ENCODE measurements at places on chromosomes 13 and 19. TPM values are rescaled to one million over a fixed set of nuclear protein-coding genes. Genes with fewer than 3 reads are reported as not detected.
A peak's percentile ranks its signal among the peaks of the same experiment; 100 is the strongest.

GRCh38 chr13:28583651-28584091, 75.3 kb upstream of the POMP start:
- no peaks in the 10 kb centered on the region for H3K27me3 ChIP-seq
- H3K4me3 ChIP-seq, result no peak overlapping the region
- H3K4me1 ChIP-seq, result peaks cover 18% of the 10 kb centered on the region

Gene STRN4
- total RNA-seq, result 52.5 TPM

Gene DCT
- not detected for total RNA-seq

DNA sequence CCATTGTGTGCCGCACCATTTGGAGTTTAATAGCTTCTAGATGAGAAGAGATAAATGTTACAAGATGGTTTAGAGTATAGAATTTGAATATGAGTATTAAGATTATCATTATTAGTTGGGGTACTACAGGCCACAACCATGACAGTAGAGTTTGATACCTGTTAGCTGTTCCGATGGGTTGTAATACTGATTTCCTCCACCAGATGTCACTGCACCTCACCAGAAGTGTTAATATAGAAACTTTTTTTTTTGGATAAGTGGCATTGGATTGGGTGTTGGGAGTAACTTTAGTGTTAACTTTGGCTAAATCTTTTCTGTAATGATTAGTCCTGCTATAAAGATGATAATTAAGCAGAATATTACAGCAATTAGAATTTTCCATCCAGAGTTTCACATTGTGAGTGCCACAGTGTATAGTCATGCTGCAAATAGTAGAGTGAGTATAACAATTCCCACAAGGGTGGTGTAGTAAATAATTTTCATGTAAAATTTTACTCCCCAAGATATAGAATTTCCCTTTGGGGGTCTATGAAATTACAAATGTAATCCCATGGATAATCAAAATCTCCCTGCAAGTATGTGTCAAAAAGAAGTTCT, 56.3 kb downstream of the PSG3 start:
- peak; percentile 56 for DNase-seq
- no peaks in the 10 kb centered on the region for H3K4me1 ChIP-seq
- H3K27me3 ChIP-seq, result peaks cover 8% of the 10 kb centered on the region
- no peak overlapping the region for H3K27ac ChIP-seq

Gene ZNF296
- total RNA-seq, result 5.0 TPM

Gene GTPBP3
- total RNA-seq, result 45.4 TPM

DNA sequence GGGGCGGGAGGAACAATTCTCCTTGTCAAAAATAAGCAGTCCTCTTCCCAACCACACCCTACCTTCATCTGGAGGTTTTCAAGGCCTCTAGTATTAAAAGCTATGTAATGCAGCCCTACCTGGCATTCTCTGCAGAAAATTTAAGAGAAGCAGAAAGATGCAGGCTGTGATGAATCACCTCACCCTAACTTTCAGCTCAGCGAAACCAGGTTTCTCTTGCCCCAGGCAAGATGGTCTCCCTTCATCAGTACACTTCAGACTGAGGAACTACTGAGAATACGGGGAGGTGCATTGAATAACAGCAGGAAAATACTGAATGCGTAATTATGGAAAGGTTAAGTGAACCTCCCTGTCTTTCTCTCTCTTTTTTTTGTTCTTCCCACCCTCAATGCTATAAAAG, 437.6 kb upstream of the KLF12 start:
- no peaks in the 10 kb centered on the region for H3K36me3 ChIP-seq
- no peak overlapping the region for H3K4me3 ChIP-seq
- peaks cover 42% of the 10 kb centered on the region for H3K27me3 ChIP-seq
- peaks cover 10% of the 10 kb centered on the region for H3K4me1 ChIP-seq
- H3K27ac ChIP-seq, result no peak overlapping the region
- no peak for DNase-seq

All from activated CD8-positive, alpha-beta T cell treated with anti-CD3 and anti-CD28 coated beads for 36 hours (primary cell).